ENCODE measurements at places on chromosomes 12 and 14.

GRCh38 chr14:55688566-55688965 is 108.6 kb downstream of the KTN1 start:
- DNase-seq: no peak

- no peak for DNase-seq
These were observed 218.4 kb upstream of the C14orf180 start for GRCh38 chr14:104361101-104361591.

GRCh38 chr12:122028165-122028904 is 6.7 kb downstream of the BCL7A start:
- DNase-seq: no peak

DNA sequence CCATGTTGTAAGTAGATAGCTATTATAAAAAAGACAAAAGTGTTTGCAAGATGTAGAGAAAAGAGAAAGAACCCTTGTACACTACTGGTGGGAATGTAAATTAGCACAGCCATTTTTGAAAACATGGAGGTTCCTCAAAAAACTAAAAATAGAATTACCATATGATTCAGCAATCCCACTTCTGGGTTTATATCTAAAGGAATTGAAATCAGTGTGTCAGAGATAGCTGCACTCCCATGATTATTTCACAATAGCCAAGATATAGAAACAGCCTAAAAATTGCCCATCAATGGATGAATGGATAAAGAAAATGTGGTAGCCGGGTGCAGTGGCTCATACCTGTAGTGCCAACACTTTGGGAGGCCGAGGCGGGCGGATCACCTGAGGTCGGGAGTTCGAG is 9.2 kb downstream of the PSMC6 start:
- DNase-seq: no peak

- no peak for DNase-seq
These were observed 70.4 kb upstream of the PTPRQ start for GRCh38 chr12:80373666-80374065.

DNA sequence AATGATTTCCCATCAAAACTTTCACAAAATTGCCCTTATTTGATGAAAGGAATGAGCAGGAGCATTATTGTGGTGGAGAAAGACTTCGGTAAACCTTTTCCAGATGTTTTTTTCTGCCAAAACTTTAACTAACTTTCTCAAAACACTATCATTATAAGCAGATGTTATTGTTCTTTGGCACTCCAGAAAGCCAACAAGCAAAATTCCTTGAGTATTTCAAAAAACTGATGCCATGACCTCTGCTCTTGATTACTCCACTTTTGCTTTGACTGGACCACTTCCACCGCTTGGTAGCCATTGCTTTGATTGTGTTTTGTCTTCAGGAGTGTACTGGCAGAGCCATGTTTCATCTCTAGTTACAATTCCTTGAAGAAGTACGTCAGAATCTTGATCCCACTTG is 29.7 kb upstream of the RAB21 start:
- no peak for DNase-seq

DNA sequence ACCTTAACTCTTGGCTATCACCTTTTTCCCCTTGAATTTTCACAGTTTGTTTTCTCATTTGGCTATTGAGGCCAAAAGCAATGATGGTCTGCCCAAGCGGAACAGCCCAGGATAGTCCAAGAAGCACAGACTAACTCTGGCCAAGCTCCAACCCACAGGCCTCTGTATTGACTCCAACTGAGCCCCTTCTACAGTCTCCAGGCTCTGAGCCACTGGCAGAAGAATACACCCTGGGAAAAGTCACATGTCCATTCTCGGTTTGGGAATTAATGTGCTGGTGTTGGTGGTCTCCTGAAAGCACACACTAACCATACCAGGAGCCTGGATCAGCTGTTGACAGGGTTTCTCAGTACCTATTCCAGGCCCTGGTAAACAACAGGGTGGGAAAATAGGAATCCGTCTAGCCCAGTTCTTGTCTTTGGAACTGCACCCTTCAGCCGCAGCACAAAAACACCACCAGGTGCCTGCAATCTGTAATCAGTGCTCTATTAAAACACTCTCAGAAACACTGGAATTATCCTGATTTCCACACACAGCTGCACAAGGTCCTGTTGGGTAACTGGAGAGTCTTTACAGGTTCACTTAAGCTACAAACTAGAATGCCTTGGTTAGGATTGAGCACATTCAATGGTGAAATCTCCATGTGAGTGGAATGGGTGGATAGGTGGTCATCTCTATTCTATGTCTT is 63.6 kb downstream of the STXBP6 start:
- no peak for DNase-seq

DNA sequence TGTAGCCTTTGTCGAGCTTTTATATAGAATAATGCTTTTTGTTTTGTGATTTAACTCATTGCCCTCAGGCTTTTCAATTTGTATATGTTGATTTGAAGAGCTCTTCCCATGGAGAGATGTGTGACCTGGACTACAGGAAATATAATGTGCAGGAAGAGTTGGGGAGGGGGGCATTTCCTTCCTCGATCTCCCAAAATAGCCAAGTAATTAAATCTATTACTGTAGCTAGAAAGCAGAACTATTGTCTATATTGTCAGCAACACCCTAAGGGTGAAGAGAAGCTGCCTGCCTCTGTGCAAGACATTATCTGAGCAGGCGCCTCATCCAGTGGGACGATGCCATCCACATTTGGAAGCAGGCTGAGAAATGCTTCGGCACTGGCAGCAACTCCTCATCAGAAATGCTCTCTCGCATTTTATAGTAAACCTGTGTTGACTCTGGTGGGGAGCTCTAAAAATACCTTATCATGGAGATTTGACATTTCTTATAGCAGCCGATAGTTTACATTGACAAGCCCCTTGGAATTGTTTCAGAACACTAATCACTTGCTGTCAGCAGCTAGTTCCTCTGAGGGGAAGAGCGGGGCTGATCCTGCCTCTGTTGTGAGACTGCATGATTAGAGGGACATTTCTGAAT is 392.5 kb upstream of the RGS6 start:
- no peak for DNase-seq

DNA sequence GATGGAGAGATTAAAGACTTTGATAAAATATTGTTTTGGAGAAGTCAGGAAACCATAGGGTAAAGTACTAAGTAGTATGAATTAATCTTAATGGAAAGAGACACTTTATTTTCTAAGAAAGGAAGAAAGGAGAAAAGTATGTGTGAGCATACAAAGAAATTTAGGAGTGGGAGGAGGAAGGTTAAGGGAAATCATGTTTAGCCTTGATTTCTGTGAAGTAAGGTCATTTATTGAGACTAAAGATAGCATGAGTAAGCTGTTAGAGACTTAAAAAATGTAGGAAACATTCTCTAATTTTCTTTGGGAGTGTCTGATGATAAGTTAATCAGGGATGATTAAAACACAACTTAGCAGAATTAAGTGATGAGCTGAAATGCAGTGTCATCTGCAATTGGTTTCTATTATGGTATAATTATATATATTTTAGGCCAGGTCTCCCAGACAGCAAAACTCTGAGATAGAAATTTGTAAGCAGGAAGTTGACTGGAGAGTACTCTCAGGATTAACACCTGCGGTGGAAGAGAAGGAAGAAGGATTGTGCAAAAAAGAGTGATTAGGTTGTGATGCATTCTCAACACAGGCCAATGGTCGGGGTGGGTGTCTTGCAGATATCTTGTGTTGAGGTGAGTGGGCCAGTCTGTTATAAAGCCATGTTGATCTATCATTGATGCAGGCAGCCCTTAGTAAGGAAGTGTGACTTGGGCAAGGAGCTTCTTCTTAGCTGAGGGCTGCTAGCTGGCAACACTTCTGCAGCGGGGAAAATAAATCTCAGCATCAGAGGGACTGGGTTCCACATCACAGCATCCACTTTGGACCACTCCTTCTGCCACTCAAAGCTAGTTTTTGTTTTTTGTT is 256.2 kb downstream of the AEBP2 start:
- no peak for DNase-seq

Data from left forelimb (tissue), 1 donor.